Glomerular endothelial cell (primary cell): ENCODE measurements at places on chromosomes 12 and 14. TPM values are rescaled to one million over a fixed set of nuclear protein-coding genes. Genes with fewer than 3 reads are reported as not detected.

WSCD2 gene
- not detected in 2 replicates for total RNA-seq

KLRC3 gene
- total RNA-seq: not detected in 2 replicates

TSPAN19 gene
- total RNA-seq: 0.35 TPM in 1 of 2 replicates, not detected in the other

CHGA gene
- 0.29 and 5.3 TPM in 2 replicates for total RNA-seq

INHBC gene
- not detected in 2 replicates for total RNA-seq

GOLGA3 gene
- 80.7 and 110 TPM in 2 replicates for total RNA-seq

TAS2R14 gene
- total RNA-seq: 1.6 and 5.5 TPM in 2 replicates

ENDOU gene
- not detected in 2 replicates for total RNA-seq

DNAJC22 gene
- total RNA-seq: 0.48 and 1.2 TPM in 2 replicates

PPFIA2 gene
- not detected in 2 replicates for total RNA-seq

SYCP3 gene
- total RNA-seq: 2.0 TPM in 1 of 2 replicates, not detected in the other

MIP gene
- 0.15 TPM in 1 of 2 replicates, not detected in the other for total RNA-seq

KRT82 gene
- total RNA-seq: not detected in 2 replicates

AICDA gene
- total RNA-seq: not detected in 2 replicates
